Ovary (tissue), 10 donors: ENCODE measurements at places on chromosomes 1 and 21. TPM values are rescaled to one million over a fixed set of nuclear protein-coding genes. Genes with fewer than 3 reads are reported as not detected.

GRCh38 chr1:192706936-192707335 is 71.0 kb downstream of the RGS13 start:
- H3K27me3 ChIP-seq, result no peaks in the 10 kb centered on the region
- H3K4me3 ChIP-seq, result no peak overlapping the region
- H3K27ac ChIP-seq, result no peak overlapping the region
- no peaks in the 10 kb centered on the region for H3K4me1 ChIP-seq
- no peaks in the 10 kb centered on the region for H3K36me3 ChIP-seq
- DNase-seq, result no peak

DNAJC28 gene
- 2.6 TPM for polyA plus RNA-seq

- no peak overlapping the region for H3K4me3 ChIP-seq
- no peaks in the 10 kb centered on the region for H3K4me1 ChIP-seq
- H3K27ac ChIP-seq, result no peak overlapping the region
- H3K36me3 ChIP-seq, result no peaks in the 10 kb centered on the region
Observed at GRCh38 chr1:33524586-33524985, 52.1 kb downstream of the ZSCAN20 start.

DNA sequence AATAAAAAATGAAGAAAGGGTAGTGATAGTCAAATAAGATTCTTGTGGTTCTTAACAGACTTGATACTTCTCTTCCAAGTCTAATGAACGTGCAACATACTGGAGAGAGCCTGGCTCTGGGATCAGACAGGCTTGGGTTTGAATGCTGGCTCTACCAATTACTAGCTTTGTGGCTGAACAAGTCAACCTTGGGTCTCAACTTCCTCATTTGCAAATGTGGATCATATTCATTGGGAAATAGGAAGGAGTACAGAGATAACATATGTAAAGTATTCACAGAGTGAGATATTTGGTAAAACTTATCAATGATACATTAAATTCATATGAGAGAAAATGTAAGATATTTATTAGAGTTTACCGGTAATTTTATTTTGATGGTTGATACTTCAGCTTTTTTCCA is 2.0 kb downstream of the EDEM3 start:
- no peaks in the 10 kb centered on the region for H3K36me3 ChIP-seq
- no peaks in the 10 kb centered on the region for H3K27me3 ChIP-seq
- no peak overlapping the region for H3K4me3 ChIP-seq
- H3K4me1 ChIP-seq, result peaks cover 3% of the 10 kb centered on the region
- no peak for DNase-seq
- H3K27ac ChIP-seq, result no peak overlapping the region

- no peak for DNase-seq
- H3K36me3 ChIP-seq, result no peaks in the 10 kb centered on the region
- H3K4me3 ChIP-seq, result no peak overlapping the region
Observed at GRCh38 chr21:44829507-44830092, 11.7 kb upstream of the SUMO3 start.

CD1B gene
- 0.38 TPM for polyA plus RNA-seq

FMO2 gene
- 5.8 TPM for polyA plus RNA-seq

IL12RB2 gene
- 1.8 TPM for polyA plus RNA-seq

ANGPTL1 gene
- polyA plus RNA-seq, result 83.2 TPM

GRCh38 chr1:61604261-61604660 is 120.7 kb downstream of the TM2D1 start:
- peaks cover 3% of the 10 kb centered on the region for H3K4me1 ChIP-seq
- no peak overlapping the region for H3K4me3 ChIP-seq
- H3K27me3 ChIP-seq, result no peaks in the 10 kb centered on the region
- H3K36me3 ChIP-seq, result no peaks in the 10 kb centered on the region
- no peak overlapping the region for H3K27ac ChIP-seq
- no peak for DNase-seq

DNA sequence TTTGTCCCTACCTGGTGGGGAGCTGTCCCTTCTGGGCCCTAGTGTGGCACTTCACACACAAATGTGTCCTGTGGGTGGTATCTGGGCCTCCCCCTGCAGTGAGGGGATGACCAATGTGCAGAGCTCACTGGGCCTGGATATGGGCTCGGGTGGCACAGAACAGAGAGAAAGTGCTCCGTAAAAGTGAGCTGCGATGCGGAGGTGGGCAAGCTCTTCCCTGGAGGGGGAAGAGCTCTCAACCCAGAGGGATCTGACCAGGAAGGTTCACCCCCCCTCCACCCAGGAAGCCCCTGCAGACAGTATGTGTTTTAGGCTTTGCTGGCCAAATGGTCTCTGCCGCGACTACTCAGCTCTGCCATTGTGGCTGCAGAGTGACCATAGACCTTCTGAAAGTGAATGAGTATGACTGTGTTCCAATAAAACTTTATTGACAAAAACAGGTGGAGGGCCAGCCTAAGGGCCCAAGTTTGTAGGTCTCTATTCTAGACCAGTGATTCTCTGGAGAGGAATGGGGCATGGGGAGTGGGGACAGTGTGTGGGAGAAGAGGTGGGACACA is 8.6 kb upstream of the ITGB2 start:
- DNase-seq, result no peak
- H3K27ac ChIP-seq, result no peak overlapping the region
- H3K4me3 ChIP-seq, result no peak overlapping the region
- no peaks in the 10 kb centered on the region for H3K4me1 ChIP-seq
- H3K36me3 ChIP-seq, result no peaks in the 10 kb centered on the region

- H3K27me3 ChIP-seq, result no peaks in the 10 kb centered on the region
- no peak overlapping the region for H3K27ac ChIP-seq
- DNase-seq, result no peak
- H3K36me3 ChIP-seq, result no peaks in the 10 kb centered on the region
- H3K4me3 ChIP-seq, result no peak overlapping the region
- H3K4me1 ChIP-seq, result no peaks in the 10 kb centered on the region
Observed at GRCh38 chr1:96464066-96464465, 257.5 kb upstream of the PTBP2 start.

- DNase-seq, result no peak
- no peaks in the 10 kb centered on the region for H3K27me3 ChIP-seq
- no peak overlapping the region for H3K4me3 ChIP-seq
- H3K36me3 ChIP-seq, result no peaks in the 10 kb centered on the region
- no peak overlapping the region for H3K27ac ChIP-seq
Observed at GRCh38 chr1:183628537-183628936, 7.0 kb downstream of the ARPC5 start.

DNA sequence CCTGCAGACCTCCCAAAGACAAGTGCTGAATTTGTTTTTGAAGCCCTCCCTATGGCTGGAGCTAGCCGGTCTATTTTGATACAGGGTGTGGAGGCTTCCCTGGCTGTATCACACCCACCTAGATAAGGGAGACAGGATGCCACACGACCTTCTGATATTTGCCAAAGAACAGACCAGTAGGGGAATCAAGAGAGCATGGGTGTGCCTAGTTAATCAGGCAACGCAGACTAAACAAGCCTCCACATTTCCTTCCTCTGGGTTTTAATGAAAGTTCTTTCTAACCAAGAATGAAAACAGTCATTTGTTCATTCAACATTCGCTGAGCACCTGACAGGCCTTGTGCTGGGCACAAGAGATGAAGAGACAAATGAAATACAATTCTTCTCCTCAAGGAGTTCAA is 446.8 kb downstream of the PLPP3 start:
- no peaks in the 10 kb centered on the region for H3K27me3 ChIP-seq
- H3K4me1 ChIP-seq, result no peaks in the 10 kb centered on the region
- H3K36me3 ChIP-seq, result no peaks in the 10 kb centered on the region
- no peak overlapping the region for H3K27ac ChIP-seq

GRCh38 chr1:5707566-5708345 is 284.5 kb downstream of the NPHP4 start:
- H3K27ac ChIP-seq, result no peak overlapping the region
- no peaks in the 10 kb centered on the region for H3K36me3 ChIP-seq

CYP4Z1 gene
- polyA plus RNA-seq, result 0.07 TPM

DNA sequence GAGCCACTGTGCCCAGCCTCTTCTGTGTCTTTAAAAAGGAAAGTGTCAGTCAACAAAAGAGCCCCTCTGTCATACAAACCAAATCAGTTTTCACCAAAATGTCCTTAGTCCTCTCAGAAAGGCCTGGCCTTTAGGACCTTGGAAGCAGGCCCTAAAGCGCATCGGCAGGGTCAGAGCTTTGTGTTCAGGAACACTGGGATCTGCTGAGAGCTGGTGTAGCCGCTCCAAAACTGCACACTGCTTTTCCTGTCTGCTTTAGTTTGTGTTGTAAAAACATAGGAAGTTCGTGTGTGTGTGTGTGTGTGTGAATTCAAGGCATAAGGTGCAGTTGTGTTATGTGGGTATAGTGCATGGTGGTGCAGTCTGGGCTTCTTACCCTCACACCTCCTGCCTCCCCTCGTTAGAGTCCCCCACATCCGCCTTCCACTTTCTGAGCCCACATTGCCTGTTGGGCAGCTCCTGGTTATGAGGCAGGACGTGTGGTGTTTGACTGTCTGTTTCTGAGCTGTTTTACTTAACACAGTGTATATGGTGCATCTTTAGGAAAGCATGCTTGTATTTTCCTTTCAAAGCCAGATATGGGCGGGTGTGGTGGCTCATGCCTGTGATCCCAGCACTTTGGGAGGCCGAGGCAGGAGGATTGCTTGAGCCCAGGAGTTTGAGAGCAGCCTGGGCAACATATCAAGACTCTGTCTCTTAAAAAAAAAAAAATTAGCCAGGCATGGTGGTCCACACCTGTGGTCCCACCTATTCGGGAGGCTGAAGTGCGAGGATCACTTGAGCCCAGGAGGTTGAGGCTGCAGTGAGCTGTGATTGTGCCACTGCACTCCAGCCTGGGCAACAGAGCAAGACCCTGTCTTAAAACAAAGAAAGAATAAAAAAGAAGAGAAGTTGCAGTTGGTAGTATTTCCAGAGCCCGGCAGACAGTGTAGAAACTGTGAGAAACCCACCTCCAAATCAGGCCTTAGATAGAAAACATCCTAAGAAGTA is 12.4 kb downstream of the IBA57 start:
- no peaks in the 10 kb centered on the region for H3K27me3 ChIP-seq
- no peak overlapping the region for H3K4me3 ChIP-seq
- no peak overlapping the region for H3K27ac ChIP-seq
- H3K4me1 ChIP-seq, result peaks cover 3% of the 10 kb centered on the region

DNA sequence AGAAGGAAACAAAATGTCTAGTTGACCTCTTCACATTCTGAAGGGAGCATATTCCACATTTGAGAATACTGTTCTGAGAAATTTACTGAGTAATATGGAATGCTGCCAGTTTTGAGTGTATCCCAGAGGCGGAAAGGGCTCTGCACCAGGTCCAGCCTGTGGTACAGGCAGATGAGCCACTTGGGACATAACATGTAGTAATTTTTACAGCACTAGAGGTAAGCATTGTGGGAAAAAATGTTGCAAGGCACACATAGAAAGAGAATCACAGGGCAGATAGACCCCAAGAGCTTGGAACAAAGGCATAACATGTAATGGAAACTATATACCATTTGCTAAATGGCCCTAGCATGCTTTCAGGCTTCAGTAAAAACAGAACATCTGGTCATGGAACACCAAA is 228.5 kb downstream of the USH2A start:
- no peak overlapping the region for H3K27ac ChIP-seq
- H3K4me3 ChIP-seq, result no peak overlapping the region
- no peaks in the 10 kb centered on the region for H3K4me1 ChIP-seq

- H3K4me1 ChIP-seq, result peaks cover 6% of the 10 kb centered on the region
- no peaks in the 10 kb centered on the region for H3K27me3 ChIP-seq
- DNase-seq, result no peak
- no peak overlapping the region for H3K27ac ChIP-seq
- H3K36me3 ChIP-seq, result no peaks in the 10 kb centered on the region
Observed at GRCh38 chr1:153343811-153344717, 4.6 kb downstream of the PGLYRP4 start.

SFN gene
- 0.17 TPM for polyA plus RNA-seq

CYB5RL gene
- polyA plus RNA-seq, result 7.5 TPM

DNA sequence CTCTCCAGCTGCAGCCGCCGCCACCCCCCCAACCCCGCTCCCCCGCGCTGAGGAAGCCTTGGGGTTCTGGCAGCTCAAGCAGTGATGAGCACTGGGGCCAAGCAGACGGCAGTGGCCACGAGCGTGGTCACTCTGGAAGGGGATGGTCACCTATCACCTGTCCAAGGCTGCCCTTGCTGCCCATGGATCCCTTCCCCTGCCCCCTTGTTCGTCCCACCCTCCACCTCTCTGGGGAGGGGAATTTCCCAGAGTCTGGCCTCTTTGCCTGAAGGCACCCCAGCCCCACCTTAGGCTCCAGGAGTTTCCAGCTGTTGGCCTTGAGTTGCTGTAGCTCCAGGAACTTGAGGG is 7.2 kb upstream of the SMIM12 start:
- DNase-seq, result peak; percentile 22
- peak overlapping the region; percentile 79 for H3K27ac ChIP-seq
- no peaks in the 10 kb centered on the region for H3K36me3 ChIP-seq
- H3K4me3 ChIP-seq, result peak overlapping the region; percentile 64
- peaks cover 6% of the 10 kb centered on the region for H3K4me1 ChIP-seq
- no peaks in the 10 kb centered on the region for H3K27me3 ChIP-seq

DNA sequence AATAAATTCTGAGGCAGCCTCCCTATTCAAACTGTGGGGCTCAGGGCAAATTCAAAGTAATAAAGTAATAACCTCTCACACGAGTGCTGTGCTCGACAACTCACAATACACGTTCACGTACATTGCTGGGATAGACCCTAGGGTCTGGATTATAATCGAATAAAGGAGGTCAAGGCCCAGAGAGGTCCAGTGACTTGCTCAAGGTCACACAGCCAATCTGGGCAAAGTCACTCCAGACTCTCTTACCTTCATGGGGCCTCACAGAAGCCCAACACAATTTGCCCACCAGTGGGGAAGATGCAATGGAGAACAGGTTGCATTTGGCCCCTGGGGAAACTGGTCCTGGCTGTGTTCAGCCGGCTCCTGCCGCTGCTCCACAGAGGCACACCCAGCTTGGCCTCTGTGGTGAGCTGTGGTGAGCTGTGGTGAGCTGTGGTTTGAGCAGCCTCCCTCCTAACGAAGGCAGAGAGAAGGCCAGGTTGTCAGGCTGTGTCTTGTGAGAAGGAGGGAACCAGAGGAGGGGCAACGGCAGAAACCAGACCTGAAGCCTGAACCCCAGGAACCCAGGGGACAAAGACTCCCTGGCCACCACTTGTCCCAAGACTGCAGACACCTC is 35.1 kb downstream of the NUAK2 start:
- H3K36me3 ChIP-seq, result no peaks in the 10 kb centered on the region
- DNase-seq, result no peak
- no peak overlapping the region for H3K27ac ChIP-seq
- H3K4me1 ChIP-seq, result peaks cover 11% of the 10 kb centered on the region
- no peaks in the 10 kb centered on the region for H3K27me3 ChIP-seq

WNT4 gene
- polyA plus RNA-seq, result 3.8 TPM

GRCh38 chr1:50697440-50698421 is 262.3 kb downstream of the FAF1 start:
- no peaks in the 10 kb centered on the region for H3K36me3 ChIP-seq
- DNase-seq, result no peak
- H3K4me3 ChIP-seq, result no peak overlapping the region
- no peaks in the 10 kb centered on the region for H3K27me3 ChIP-seq

GRCh38 chr1:24897263-24898151 is 32.6 kb downstream of the RUNX3 start:
- H3K27me3 ChIP-seq, result no peaks in the 10 kb centered on the region
- H3K27ac ChIP-seq, result no peak overlapping the region
- DNase-seq, result no peak
- H3K36me3 ChIP-seq, result no peaks in the 10 kb centered on the region
- no peak overlapping the region for H3K4me3 ChIP-seq
- no peaks in the 10 kb centered on the region for H3K4me1 ChIP-seq

GRCh38 chr1:41044187-41044586 is 22.7 kb upstream of the SLFNL1 start:
- no peak overlapping the region for H3K27ac ChIP-seq
- no peaks in the 10 kb centered on the region for H3K36me3 ChIP-seq
- DNase-seq, result no peak
- no peaks in the 10 kb centered on the region for H3K4me1 ChIP-seq

- no peaks in the 10 kb centered on the region for H3K36me3 ChIP-seq
- no peak for DNase-seq
Observed at GRCh38 chr1:109535971-109536491, 3.6 kb upstream of the GPR61 start.

GRCh38 chr1:13775916-13776315 is 75.9 kb downstream of the PRDM2 start:
- DNase-seq, result no peak
- no peaks in the 10 kb centered on the region for H3K27me3 ChIP-seq
- no peak overlapping the region for H3K27ac ChIP-seq
- H3K4me1 ChIP-seq, result peaks cover 14% of the 10 kb centered on the region
